ENCODE measurements at places on chromosomes 3 and 15. TPM values are rescaled to one million over a fixed set of nuclear protein-coding genes. Genes with fewer than 3 reads are reported as not detected.

- DNase-seq = no peak
These were observed 24.8 kb upstream of the DET1 start for GRCh38 chr15:88571153-88571851.

DNA sequence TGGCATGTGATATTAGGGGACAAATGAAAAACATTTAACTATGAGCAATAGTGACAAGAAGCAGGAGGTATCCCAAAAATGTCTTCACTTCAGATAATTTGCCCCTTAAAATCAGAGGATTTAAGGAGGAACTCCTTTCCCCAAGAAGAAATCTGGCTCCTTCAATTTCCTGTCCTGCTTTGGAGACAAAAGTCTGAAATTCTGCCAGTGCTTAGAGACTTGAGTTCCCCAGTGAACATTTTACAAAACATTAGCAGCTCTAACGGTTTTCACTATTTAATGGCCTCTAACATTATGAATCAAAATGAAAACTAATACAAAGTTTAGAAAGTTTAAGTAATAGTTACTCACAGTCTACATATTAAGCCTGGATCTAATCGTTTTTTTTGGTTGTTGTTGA, 40.3 kb upstream of the ZNF385D start:
- DNase-seq = no peak

GRCh38 chr3:155465664-155466063, 172.2 kb upstream of the STRIT1 start:
- DNase-seq = no peak

DNA sequence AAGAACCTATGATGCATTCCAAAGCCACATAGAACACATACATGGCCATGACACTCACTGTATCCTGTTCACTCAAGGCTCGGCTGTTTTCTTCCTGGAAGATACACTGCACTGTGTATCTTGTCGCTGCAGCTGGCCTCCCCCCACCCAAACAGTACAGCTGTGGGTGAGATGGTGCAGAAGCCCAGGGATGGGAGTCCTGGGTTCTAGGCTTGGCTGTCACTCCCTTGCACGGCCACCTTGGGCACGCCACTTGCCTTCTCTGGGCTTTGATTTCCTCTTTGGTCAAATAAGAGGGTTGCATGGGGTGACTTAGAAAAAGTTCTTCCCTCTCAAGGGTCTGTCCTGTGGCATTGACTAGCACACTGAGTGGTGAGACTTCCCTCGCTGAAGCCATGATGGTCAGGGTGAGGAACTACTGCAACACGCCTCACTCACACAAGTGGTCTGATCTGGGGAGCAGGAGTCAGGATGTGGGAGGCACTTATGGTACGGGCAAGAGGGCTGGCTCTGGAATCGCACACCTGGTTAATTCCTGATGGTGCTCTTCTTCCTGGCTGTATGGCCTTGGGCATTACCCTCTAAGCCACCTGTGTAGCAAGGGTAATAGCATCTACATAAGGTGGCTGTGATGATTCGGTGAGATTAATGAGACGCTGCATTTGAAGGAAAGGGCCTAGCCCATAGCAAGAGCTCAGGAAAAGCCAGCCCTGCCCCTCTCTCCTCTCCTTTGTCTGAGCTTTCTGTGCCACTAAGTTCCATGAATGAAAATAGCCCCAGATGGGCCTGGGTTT, 44.0 kb downstream of the ANP32A start:
- no peak for DNase-seq

- no peak for DNase-seq
These were observed 146.6 kb downstream of the THSD4 start for GRCh38 chr15:71261909-71262308.

DNA sequence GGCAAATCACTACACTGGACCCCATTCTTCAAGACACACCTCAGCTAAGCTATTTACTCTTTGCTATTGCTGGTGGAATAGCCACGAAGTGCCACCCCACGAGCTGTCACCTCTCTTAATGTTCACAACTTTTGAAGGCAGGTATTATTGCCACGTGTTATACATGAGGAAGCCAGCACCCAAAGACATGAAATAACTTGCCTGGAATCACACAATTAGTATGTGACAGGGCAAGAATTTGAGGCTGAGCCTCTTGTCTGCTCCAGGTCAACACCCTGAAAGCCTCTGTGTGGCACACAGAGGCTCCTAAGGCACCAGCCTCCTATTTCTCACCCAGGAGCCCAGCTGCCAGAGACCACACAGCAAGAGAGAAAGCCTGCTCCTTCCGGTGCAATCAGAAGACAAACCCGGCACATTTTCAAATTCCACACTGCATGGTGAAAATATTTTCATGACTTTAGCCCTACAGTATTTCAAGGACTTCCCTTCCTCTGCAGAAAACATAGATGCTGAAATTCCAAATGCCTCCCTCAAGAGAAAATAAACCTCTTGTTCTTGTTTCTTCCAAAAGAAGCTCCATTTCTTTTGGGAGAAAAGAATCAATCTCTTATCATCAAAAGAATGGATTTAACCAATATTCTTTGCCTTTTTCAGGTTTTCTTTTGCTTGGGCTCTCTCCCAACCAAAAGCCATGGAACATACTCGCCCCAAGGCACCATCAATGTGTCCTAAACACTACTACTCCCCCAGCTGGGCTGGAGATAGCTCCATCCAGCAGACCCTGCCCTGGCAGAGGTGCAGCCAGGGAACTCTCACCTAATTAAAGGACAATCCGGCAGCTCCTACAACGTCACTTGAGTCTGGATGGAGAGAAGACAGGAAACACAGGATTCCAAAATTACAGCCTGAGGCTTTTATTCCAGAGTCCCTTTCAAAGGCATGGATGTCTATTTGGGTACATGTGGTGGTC, 84.7 kb upstream of the THBS1 start:
- DNase-seq = no peak

DNA sequence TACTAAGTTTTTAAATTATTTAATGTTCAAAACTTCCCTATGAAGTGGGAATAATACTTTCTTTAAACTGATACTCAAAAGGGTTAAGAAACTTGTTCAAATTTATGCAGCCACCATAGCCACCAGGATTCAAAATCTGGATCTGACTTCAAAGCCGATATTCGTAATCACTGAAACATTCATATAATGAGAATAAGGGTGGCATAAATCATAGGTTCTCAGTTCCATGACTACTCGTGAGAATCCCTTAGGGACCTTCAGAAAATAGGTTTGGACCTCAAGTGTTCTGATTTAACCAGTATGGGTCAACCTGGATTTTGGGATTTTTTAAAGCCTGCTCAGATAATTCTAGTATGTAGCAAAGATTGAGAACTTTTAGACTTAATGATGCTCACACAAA, 160.6 kb downstream of the RBMS3 start:
- no peak for DNase-seq

- DNase-seq = no peak
These were observed 277.4 kb downstream of the ROBO1 start for GRCh38 chr3:79490165-79491028.

DNA sequence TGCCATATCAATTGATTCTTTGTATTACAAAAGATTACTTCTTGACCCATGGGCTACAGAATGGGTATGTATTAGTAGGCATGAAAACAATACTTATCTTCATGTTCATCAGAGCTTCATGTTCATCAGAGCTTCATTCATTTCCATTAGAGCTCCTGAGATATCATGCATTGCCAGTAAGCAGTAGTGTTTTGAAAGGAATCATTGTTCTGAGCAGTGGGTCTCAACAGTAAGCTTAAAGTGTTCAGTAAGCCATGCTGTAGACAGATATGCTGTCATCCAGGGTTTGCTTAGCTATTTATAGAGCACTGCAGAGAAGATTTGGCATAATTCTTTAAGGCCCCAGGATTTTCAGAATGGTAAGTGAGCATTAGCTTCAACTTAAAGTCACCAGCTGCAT, 596.1 kb downstream of the ZNF385D start:
- no peak for DNase-seq

DNA sequence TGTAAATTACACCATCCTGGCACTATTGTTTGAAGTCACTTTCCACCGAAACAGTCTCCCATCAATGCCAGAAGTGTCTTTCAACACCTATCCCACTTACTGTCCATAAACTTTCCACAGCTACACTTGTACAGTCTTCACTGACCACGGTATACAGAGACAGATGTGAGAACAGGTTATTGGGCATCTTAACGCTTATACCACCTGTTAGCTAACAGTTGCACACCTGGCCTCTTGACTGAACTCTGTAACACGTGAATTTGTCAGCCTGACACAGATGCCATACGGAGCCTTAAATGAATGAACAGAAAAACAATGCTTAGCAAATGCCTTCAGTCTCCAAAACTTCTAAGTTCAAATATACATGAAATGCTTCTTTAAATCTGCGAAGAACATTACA, 440.5 kb downstream of the SHQ1 start:
- DNase-seq = no peak

DNA sequence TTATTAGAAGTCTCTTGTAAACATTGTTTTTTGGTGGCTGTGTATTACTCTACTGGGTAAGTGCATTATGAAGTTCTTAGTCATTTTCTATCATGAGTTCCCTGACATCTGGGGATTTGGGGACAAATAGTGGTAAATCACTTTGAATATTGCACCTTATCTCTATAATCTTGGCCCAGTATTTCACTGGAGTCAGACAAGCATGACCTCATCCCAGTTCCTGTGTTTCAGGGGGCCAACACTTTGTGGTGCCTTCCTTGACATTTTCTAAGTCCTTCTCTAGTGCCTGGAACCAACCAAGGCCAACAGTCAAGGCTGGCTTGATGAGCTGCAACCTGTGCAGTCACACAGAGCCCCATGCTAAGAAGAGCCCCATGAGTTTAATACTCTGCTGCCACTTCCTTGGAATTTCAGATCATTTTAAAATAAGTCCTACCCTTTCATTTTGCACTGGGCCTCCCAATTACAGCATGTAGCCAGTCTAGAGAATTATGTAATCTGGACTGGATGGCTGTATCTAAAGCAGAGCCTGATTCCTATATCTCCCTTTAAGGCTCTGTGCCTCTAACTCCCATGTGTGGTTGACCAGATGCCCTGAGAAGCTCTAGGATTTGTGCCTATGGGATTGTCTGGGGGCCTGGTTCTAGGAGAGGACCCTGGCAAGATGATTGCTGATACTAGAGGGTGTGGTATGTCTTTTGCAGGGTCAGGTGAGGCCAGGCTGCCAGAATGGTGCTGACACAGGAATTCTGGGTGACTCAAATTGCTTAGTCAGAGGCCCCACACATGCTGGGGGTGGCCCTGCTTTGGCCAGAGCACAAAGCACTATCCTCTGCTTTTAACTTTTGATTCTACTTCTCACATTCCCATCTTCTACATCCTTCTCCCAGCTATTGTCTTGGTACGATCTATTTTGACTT, 319.6 kb upstream of the TBC1D5 start:
- DNase-seq = no peak

DNA sequence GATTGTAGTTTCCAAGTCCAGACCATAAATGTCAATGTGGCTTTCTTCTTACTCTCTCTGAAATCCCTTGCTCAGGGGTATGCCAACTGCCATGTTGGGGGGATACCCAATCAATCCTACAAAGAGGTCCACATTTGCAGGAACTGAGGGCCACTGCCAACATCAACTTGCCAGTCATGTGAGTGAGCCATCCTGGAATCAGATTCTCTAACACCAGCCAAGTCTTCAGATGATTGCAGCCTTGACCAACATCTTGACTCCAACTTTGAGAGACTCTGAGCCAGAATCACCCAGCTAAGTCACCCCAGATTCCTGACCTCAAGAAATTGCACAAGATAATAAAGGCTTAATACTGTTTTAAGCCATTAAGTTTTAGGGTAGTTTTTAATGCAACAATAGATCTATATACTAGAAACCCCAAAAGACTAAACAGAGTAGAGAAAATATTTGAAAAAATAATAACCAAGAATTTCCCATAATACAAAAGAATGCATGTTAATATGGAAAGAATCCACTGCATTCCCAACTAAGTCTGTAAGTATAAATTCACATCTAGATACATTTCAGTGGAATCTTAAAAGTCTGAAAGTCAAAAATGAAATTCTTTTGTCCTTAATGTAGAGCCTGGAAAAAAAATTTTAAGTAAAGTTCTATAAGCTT, 22.4 kb downstream of the ISG20 start:
- no peak for DNase-seq

- DNase-seq = no peak
These were observed 48.4 kb downstream of the SGO1 start for GRCh38 chr3:20137647-20138046.

HRG gene
- not detected for total RNA-seq

DNAH12 gene
- not detected for total RNA-seq

CCR4 gene
- 86.6 TPM for total RNA-seq

CEMIP gene
- not detected for total RNA-seq

ADAMTS17 gene
- 1.1 TPM for total RNA-seq

GOLGA8J gene
- not detected for total RNA-seq

APOD gene
- 2.6 TPM for total RNA-seq

APBA2 gene
- total RNA-seq = 1.8 TPM

MYEF2 gene
- 24.2 TPM for total RNA-seq

PSTPIP1 gene
- total RNA-seq = 182 TPM

ATG3 gene
- total RNA-seq = 69.1 TPM

Measured in activated CD4-positive, alpha-beta T cell treated with anti-CD3 and anti-CD28 coated beads, Interleukin-2, amount 10 ng/mL, durations not matched to agents 24 days and 14 days (primary cell).